ENCODE measurements at places on chromosomes 11 and 22.

DNA sequence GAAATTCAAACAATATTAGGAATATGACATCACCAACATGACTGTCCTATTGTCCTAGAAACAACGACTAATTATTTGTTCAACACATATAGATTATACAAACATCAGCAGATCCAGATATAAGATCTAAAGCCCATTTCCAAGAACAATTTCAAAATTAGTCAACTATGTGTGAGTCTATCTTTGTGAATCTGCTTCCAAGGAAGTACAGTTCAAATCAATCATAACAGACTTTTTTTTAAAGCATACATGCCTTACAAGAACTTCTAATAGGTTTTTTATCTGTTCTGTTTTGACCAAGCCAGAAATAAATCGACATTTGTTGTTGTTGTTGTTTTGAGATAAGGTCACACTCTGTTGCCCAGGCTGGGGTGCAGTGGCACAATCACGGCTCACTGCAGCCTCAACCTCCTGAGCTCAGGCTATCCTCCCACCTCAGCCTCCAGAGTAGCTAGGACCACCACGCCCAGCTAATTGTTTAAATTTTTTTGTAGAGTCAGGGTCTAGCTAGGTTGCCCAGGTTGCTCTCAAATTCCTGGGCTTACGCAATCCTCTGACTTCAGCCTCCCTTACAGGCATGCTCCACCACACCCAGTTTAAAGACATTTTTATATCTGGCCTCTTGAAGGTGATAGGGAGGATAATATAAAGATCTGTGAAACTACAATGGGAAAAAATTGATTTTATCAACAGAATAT lies 54.8 kb downstream of the DENND5A start:
- DNase-seq: no peak

- DNase-seq: no peak
These were observed 28.0 kb downstream of the FADS2 start for GRCh38 chr11:61855939-61856680.

GRCh38 chr11:67638535-67639437 lies 777 bp downstream of the TBX10 start:
- no peak for DNase-seq

DNA sequence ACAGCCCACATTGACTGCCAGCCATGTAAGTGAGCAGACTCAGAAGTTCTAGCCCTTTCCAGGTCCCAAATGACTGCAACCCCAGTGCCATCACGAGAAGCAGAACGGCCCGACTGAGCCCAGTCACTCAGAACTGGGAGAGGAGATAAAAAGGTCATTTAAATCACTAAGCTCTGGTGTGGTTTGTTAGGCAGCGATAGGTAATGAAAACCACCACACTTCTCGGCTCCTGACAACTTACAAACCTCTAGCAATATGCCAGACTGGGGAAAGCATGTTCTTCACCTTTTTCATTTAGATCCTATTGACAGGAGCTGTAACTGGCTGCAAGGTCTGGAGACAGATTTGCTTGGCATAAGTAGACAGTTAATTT lies 6.7 kb downstream of the SLC15A3 start:
- no peak for DNase-seq

GRCh38 chr11:17746096-17746495 lies 11.5 kb downstream of the KCNC1 start:
- DNase-seq: no peak

GRCh38 chr11:117876341-117877119 lies at the start of gene FXYD6:
FXYD6 (minus strand) TSS chr11:117876658; CDS start chr11:117842776, 33,882 bp downstream.
- no peak for DNase-seq

GRCh38 chr11:78564490-78565467 lies 9.9 kb downstream of the NARS2 start:
- peak; percentile 71 for DNase-seq

DNA sequence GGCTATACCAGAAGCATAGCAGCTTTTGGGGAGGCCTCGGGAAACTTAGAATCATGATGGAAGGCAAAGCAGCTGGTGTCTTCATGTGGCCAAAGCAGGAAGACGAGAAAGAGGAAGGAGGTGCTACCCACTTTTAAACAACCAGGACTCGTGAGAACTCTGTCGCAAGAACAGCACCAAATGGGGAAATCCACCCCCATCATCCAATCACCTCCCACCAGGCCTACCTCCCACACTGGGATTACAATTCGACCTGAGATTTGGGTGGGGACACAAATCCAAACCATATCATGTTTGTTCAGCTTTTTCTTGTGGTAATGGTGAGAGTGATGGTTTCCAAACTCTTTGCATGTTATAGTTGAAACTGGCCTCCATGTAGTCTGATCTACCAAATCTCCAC lies 32.5 kb upstream of the OR10D3 start:
- DNase-seq: no peak

GRCh38 chr22:30609260-30610185 lies 2.5 kb downstream of the TCN2 start:
- DNase-seq: peak; percentile 67

DNA sequence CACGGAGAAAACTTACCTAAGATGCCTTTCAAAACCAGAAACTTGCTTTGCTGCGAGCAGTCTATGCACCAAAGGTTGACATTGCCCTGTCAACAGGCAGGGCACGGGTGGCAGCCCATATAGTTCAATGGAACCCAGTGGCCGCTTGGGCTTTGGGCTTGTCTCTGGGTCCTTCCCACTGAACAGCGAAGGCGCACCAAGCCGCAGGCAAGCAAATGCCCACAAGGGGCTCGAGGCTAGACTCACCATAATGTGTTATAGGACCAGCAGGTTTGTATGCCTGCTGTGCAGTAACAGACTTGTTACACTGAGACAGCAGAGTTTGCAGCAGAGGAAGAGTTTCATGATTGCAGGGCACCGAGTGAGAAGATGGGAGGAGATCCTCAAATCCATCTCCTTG lies 20.3 kb downstream of the CLDN5 start:
- no peak for DNase-seq

Measured in kidney capillary endothelial cell (primary cell).